ENCODE measurements at places on chromosomes 16 and 17.
A peak's percentile ranks its signal among the peaks of the same experiment; 100 is the strongest.

DNA sequence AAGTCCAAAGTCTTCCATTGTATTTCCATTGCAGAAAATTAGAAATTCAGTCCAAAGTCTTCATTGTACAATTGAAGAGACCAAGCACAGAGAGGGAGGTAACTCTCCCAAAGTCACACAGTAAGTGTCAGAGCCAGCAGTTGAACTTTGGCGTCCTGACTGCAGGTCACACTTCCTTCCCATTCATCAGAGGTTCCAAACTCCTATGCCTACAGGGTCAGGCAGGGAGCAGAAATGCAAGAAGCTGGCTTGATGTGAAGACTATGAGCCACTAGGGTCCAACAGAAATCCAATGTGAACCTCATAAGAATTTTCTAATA is 44.7 kb upstream of the GRIN2A start:
- DNase-seq, result no peak

- peak; percentile 66 for DNase-seq
Observed at GRCh38 chr16:66660422-66661209, 35.9 kb downstream of the CMTM4 start.

DNA sequence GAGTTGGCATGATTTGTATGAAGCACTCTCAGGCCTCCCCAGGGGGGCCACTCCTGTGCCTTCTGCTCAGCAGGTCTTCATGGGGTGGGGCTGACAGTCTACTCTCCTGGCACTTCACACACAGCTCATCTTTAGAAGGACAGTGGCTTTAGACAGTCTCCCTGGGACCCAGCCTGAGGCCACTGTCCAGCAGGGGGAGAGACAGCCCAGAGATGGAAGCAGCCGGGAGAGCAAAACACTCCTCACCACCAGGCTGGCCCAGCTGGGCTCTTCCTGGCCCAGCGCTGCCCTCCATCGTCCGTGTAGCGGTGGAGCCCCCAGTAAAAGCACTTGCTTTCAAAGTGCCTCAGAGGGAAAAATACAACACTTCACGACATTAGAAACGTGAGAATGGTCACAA is 62.0 kb upstream of the CRHR1 start:
- DNase-seq, result no peak

GRCh38 chr17:64390044-64390443 is 616 bp downstream of the PECAM1 start:
- DNase-seq, result no peak

- DNase-seq, result peak; percentile 26
Observed at GRCh38 chr16:70474320-70475053, 20.1 kb downstream of the FCSK start.

DNA sequence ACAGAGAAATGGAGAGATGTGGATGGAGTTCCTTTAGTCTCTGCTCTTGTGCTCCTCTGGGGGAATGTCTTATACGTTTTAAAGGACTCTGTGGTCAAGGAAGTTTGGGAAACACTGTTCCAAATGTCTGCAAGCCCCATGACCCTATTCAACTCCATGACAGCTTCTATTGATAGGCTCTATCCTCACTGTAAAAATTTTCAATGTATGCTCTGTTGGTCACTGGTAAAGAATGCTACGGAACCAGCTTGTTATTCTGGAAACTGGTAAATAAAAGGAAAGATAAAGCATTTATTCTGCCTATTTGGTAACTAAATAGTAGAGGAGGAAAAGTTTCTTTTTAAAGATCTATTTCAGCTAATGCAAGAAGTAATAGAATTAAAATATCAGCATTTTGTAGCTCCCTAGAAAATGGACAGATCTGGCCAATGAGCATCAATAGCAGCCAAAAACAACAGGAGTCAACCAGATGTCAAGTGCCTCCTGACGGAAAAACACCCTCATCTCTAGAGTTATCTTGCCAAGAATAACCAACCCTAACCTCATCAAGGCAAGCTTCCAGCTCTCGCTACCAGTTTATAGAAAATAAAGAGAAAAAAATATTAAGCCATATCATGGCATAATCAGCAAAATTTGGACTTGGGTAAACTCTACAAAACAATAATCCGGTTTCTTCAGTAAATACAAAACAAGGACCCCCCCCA is 16.1 kb downstream of the GDE1 start:
- no peak for DNase-seq

DNA sequence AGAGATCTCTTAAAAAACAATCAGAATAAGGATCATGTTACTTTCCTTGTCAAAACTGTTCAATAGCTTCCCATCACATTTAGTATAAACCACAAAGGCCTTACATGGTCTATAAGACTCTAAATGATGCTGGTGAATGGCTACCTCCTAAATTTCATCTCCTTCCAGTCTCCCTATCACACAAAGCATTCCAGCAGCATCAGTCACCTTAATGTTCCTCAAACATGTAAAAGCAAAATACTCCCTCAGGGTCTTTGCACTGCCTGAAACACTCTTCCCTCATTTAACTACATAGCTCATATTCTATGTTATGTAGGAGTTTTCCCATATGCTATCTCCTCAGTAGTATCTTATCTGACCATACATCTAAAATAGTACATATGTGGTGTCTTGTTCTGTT is 53.5 kb upstream of the INTS2 start:
- DNase-seq, result no peak

DNA sequence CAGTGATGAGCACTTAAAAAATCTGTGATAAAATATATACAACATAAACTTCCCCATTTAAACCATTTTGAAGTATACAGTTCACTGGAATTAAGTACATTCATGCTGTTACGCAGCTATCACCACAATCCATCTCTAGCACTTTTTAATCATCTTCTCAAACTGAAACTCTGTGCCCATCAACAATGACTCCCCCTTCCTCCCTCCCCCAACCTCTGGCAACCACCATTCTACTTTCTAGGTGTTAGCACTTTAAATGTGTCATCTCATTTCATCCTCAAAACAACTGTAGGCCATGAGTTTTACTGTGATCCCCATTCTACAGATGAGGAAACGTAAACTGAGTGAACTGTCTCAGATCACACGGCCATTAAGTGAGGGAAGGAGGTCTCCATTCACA is 13.8 kb upstream of the TMEM98 start:
- no peak for DNase-seq

DNA sequence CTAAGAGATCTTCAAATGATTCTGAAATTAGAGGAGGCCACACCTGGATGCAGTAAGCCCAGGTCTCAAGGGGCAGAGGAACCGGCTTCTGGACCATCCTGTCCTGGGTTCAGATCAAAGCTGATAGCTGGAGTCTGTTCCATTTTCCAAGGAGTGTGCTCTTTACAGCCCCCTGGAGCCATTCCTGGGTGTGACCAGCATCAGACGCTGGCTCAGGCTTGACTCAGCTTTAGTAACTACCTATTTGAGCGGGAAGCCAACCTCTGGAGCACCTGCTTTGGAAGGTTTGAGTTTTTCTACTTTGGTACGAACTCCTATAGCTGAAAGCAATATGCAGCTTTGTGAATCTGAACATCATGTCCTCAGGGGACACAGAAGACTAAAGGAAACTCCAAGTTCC is 12.9 kb upstream of the BBS2 start:
- DNase-seq, result no peak

GRCh38 chr16:5018793-5019192 is 14.9 kb downstream of the NAGPA start:
- no peak for DNase-seq

DNA sequence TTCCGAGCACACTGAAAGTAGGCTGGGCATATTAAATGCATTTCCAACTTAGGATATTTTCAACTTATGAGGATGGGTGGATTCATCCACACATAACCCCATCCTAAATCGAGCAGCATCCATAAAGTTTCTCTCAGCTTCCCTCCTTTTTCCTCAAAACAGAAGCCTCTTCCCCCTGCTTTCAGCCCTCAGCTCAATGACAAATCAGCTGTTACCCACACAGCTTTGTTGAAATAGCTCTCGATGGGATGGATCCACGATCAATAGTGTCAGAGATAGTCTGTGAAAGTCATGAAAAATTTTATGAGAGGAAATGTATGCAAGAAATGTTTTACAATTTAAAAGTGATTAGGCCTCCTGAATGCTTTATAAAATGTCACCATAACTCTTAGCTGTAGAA is 2.5 kb downstream of the DHX33 start:
- DNase-seq, result no peak

- DNase-seq, result no peak
Observed at GRCh38 chr16:81740169-81740568, 38.9 kb upstream of the PLCG2 start.

DNA sequence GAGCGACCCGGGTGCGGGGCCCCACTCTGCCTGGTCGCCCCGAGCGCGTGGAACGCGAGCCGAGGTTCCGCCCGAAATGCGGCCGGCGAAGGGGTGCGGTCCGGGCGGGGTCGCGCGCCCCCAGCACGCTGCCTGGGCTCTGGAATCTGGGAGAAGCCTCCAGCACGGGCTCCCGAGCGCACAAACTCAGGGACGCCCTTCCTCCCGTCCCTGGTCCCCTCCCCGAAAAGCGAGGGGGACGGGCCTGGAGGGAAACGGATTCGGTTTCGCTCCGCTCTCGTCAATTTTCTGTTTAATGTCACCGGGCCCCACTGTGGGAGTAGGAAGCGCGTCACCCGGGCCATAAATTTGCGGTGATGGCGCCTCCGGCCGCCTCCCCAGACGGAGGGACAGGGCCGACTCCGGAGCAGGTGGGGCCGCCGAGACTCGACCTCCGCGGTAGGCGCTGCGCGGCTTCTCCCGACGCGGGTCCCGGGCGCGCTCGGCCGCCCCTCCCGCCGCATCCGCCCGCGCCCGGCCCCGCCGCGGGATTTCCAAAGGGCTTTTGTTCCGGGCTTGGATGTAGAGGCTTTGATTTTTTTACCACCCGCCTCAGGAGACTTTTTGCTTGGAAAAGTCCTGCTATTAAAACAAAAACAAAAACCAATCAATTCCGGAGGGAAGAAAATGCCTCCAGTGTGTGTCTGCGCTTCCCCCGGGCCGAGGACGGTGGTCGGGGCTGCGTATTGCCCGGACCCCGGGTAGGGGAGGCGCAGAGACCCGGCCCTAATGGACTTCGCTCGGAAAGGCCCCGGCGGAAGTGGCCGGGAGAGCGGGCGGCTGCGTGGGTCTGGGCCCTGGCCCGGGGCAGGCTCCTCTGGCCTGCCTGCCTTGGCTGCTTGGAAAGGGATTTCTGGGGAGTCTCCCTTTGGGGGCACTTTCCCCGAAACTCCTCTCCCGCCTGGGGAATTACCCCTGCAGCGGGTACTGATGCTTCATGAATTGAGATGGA is 7.9 kb upstream of the BAHCC1 start:
- DNase-seq, result no peak

- DNase-seq, result no peak
Observed at GRCh38 chr17:69914520-69914919, 160.5 kb upstream of the KCNJ16 start.

- DNase-seq, result no peak
Observed at GRCh38 chr16:69386596-69386995, 789 bp upstream of the TERF2 start.

- DNase-seq, result no peak
Observed at GRCh38 chr16:67257486-67258160, 8.8 kb downstream of the SLC9A5 start.

GRCh38 chr17:13442361-13442760 is 159.4 kb downstream of the HS3ST3A1 start:
- no peak for DNase-seq

DNA sequence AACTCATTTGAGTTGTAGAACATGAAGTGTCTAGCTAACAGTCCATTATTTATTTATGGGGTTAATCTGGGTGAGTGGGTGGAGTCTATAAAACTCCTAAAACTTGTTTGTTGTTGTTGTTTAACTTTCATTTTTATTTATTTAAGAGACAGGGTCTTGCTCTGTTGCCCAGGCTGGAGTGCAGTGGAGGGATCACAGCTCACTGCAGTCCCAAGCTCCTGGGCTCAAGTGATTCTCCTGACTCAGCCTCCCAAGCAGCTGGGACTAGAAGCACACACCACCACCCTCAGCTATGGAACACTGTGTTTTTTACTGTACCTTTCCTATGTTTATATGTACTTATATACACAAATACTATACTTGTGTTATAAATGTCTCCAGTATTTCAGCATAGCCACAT is 77.8 kb upstream of the CLEC18B start:
- no peak for DNase-seq

DNA sequence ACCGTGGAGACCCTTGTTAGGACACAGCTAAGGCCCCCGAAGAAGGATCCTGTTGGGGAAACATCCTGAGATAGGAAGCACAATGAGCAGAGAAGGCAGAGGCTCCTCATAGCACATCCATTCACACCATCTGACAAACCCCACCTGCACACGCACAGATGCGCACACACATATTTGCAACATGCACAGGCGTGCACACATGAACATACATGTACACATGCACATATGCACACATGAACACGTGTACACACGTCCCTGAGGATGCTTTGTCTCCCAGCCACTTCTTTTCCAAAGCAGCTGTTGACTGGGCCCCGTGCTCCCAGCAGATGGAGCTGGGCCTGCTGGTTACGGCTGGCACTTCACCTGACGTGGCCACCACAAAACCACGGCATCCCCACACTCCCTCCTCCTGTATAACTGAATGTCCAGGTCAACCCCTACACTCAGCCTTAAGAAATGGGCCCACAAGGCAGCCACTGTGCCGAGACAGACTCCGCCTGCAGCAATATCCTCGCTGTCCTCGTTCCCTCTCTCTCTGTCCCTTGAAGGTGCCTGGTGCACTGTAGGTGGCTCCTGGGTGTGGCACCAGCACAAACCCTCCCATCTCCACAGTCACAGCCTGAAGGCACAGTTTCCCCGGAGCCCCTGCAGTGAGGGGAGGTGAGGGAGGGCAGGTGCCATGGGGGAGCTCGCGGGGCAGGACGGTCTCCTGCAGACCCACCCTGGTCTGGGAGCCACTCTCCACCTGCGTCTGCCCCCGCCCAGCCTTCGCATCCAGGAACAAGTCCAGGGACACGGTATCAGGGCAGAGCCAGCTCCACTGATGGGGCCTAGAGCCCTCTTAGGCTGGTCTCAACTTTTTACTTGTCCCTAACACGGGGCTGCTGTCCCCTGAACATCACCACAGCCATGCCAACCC is 183.0 kb downstream of the RBFOX3 start:
- no peak for DNase-seq

DNA sequence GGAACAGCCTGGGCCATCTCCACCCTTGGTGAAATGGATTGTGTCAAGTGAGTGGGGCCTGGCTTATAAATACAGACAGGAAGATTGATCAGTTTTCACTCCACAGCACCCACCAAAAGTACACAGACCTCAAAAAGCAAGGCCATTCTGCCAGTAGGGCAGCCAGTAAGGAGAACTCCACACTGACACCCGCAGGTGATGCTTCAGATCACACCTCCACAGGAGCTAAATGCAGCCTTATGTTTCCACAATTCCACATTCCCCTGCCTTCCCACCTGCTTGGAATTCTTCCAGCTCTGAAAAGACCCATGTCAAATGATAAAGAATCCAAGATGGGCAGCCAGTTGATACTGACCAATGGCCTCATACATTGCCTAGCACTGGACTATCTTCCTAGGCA is 191.1 kb downstream of the ZFHX3 start:
- DNase-seq, result no peak

GRCh38 chr16:81138831-81139557 is 42.8 kb upstream of the GCSH start:
- no peak for DNase-seq

- no peak for DNase-seq
Observed at GRCh38 chr16:6096931-6097670, 999.5 kb upstream of the EEF2KMT start.

GRCh38 chr17:76498876-76499251 is 2.4 kb downstream of the RHBDF2 start:
- DNase-seq, result no peak

GRCh38 chr16:50072730-50073129 is 7.0 kb downstream of the HEATR3 start:
- no peak for DNase-seq

GRCh38 chr16:65254144-65254543 is 132.3 kb upstream of the CDH11 start:
- no peak for DNase-seq

Measured in dorsolateral prefrontal cortex (tissue), 122 donors.